Forelimb muscle (tissue), 1 donor: ENCODE measurements at places on chromosomes 5 and 9.

- DNase-seq = no peak
Measured at GRCh38 chr5:112492291-112492690, 73.2 kb upstream of the EPB41L4A start.

DNA sequence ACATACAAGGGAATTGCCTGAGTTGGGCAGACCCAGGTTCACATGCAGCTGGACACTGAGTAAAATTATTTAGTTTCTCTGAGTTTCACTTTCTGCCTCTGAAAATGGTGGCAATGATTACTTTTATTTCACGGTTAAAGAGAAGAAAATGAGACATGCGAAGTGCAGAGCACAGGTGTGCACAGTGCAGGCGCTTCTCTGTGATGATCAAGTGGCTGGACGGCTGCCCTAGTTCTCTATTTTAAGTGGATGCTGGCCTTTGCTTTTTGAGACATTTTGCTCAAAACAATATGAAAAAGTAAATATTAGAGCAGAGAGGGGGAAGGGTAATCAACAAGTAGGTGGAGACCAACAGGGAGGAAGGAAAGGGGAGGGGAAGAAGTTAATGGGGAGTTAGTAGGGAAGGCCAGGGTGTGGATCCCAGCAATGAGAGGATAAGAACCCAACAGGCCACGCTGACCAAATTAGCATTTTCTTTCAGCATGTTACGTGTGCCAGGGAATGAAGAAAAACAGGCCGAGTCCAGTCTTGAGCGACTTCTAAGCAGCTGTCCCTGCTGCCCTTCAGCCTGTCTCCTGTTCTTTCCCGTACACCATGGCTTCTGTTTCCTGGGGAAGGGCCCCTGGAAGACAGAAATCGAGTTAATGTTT is 16.1 kb downstream of the SNX18 start:
- DNase-seq = no peak

DNA sequence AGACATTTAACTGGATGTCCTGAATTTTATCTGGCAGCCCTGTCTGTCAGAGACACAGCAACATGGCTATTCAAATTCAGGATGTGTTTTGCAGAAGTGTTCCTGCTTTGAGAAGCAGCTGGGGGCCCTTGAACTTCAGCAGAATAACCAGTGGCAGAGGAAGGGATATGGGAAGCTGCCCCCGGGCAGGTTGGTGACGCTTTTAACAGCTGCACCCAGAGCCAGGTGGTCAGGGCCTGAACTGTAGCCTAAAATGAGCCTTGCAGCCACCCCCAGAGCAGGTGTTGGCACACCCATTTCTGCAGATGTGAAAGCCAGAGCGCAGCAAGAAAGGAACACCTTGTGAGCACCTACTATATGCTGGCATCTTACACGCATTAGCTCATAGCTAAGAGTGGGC is 128.7 kb upstream of the BOD1 start:
- DNase-seq = no peak

DNA sequence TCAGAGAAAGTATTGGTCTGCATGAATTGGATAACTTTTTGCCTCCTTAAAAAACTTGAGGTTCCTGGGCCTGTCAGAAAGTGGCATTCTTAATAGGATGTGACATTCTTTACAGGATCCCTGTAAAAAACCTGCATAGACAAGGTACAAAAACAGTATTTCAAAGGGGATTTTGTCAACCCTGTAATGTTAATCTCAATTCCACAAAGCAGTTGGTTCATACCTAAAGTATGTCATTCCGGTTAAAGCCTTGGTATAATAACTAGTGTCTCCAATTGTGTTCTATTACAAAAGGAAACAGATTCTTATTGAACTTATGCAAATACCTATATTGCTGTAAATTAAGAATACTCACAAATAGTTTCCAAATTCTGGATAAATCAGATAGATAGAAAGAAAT is 169.7 kb downstream of the CDH10 start:
- no peak for DNase-seq

GRCh38 chr9:114484854-114485443 is 20.3 kb downstream of the WHRN start:
- DNase-seq = no peak

- no peak for DNase-seq
Measured at GRCh38 chr5:61402970-61403900, 71.2 kb downstream of the ZSWIM6 start.

DNA sequence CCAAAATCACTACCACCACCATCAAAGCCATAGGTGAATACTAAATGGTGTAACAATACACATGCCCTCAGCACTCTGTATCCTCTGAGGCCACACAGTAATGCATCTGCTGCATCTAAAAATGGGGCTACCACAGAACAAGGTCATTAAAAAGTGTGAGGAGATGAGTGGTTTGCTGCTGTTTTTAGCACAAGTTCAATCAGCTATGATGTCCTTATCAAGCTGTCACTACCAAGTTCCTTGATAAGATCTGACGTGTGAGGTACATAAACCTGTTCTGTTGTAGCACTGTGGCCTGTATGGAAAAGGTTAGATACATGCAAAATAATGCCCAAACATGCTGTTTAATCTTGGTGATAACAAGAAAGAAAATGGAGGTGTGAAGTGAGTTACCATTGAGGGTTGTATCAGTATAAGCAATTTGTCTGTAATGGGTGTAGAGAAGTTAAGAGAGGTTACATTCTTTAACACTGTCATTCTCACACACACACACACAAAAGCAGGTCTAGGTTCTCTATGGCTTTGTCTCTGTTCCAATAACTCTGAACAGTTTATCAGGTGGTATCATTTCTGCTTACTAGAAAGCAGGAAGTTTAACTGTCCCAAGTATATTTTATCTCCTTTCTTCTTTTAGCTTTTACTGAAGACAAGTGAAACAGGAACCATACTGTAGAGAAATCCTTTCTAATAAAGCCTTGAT is 252.9 kb downstream of the CWC27 start:
- no peak for DNase-seq
